ENCODE measurements at places on chromosomes 6 and 20.

GRCh38 chr6:137936798-137937197, 69.7 kb downstream of the TNFAIP3 start:
- DNase-seq = no peak

- no peak for DNase-seq
Measured at GRCh38 chr20:58308680-58309527, 611 bp upstream of the RAB22A start.

DNA sequence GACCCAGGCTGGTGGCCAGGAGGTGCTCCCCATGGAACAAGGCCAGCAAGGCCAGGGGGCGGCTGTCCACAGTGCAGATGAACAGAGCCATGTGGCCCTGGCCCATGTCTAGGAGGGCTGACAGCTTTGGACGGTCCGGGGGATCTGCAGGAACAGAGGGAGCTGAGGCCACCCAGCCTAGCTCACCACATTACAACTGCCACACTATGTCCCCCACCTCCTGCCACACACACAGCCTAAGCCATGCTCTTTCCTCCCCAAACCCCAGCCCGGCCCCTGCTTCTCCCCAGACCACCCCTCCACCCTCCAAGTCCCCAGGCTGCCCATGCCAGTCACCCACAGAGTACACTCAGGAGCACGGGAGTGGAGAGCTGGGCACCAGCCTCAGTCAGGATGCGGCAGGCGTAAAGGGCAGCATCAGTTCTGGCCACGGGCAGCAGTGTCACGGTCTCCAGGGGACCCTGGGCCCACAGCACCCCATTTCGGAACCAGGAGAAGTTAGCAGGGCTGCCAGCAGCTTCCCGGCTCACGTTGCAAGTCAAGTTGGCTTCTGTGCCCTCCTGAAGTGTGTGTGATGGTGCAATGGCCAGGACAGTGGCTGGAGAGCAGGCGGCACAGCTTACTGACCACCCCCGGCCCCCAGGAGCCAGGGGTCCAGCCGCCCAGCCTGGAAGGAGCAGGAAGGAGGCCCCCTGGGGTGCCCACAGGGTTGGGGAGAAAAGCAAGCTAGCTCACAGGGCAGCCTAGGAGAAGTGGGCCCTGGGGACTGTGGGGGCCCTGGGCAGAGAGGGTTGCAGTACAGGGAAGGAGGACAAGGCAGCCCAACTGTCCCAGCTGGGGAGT, 15.2 kb upstream of the ADAM33 start:
- no peak for DNase-seq

- DNase-seq = no peak
Measured at GRCh38 chr6:25366903-25367545, 87.8 kb downstream of the CARMIL1 start.

- no peak for DNase-seq
Measured at GRCh38 chr6:73508776-73509175, 12.1 kb downstream of the EEF1A1 start.

DNA sequence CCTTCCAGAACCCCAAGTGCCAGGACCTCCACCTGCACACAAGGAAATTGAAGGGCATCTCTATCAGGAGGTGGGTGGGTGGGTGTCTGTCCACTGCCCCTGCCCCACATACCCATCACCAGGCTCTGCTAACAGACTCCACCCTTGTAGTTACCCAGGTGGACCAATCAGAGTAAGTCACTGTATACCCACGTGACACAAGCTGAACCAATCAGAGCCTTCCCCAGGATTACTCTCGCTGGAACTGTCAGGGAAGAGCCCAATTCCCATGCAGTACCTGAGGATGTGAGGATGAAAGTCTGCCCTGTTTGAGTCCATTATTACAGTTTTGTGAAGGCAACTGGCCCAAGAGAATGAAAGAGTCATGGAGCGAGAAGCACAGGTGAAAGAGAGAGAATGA, 4.2 kb downstream of the OCSTAMP start:
- no peak for DNase-seq

- no peak for DNase-seq
Measured at GRCh38 chr6:159194421-159194820, 25.2 kb downstream of the FNDC1 start.

DNA sequence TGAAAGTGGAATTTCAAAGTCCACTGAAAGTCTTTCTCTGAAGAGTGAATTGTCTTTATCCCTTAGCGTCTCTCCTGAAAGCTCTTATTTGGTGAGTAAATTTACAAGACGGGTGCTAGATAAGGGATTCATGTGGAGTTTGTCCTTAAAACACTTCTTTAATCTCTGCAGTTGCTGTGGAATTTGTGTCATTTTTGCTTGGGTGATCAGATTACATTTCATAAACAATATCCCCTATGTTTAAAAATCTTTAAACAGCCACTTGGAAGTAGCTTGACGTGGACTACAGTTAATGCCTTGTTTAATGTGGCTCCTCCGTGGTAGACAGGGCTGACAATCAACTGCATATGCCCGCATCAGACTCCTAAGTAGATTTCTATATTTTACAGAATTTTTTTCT, 175.4 kb upstream of the ZNF217 start:
- DNase-seq = no peak

DNA sequence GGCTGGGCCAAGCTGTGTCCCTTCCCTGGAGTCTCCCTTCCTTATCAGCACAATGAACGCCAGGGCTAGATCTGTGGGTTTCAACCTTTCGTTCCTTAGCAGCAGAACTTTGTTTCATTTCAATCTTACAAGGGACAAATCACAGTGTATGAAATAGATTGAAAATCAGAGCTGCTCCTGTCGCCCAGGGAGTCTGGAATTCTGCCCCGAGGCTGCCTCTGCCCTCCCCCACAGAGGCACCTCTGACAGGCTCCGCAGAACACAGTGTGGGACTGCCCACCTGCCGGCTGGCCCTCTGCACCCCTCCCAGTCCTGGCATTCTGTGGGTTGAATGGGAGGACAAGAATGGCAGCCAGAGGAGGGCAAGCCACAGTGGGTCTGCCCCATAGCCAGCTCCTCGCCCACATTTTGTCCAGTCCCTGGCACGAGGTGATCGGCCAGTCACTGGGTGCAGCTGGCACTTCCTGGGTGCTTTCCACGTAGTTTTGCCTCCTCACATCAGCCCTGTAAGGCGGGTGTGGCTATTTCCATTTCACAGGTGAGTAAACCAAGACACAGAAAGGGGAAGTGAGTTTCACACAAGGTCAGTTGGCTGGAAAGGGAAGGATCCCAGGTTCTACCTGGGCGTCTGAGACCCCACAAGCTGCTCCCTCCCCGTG, 26.1 kb downstream of the MANBAL start:
- DNase-seq = no peak

- DNase-seq = no peak
Measured at GRCh38 chr20:2416541-2417212, 36.0 kb downstream of the TGM6 start.

DNA sequence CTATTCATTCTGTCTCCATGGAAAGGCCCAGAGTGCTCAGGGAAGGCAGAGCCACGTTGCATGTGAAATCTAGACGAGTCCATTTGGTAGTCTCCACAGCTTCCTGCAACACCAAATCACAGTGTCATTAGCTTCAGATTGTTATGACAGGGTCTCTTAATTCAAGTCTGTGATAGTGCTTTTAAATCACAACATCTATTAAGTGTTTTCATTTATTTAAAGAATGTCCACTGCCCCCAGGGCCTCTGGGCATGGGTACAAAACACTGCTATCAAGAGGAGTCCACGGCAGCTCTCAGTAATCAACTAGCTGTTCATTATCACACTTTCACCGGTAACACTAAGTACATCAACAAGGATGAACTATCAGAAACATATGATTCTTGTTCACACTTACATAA, 455.9 kb upstream of the JARID2 start:
- no peak for DNase-seq

DNA sequence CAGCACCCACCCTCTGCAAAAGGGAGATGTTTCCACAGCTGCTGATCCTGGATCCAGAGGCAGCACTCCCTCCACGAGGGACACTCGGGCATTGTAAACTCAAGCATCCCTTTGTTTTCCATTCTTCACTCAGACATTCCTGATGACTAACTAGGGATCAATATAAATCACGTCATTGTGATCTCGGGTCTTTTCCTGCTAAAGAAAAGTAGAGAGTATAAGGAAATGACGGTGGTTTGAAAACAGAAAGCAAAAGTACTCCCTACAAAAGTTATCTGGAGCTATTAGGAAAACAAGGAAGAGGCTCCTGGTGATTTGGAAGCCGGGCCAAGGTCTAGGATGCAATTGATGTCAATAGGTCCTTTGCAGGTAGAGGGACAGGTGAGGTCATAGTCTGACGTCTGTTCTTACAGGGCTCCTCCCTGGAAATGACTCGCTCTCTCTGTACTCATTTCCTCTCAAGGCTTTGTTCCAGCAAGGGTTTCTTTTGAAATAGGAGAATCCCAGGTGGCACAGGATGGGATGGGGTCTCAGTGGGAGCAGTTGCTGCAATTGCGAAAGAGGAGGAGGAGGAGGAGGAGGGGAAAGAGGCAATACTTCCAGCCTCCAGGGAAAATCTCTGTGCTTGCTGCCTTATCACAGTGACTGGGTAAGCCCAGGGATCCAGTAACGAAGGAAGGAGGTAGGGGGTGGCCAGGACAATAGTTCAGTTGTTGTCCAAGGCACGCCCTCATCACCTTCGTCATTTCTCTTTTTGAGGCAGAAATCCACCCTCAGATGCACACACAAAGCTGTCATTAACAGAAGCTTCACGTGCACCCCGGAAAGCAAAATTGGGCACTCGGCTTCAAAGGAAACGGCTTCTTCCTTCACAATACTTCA, 222.8 kb downstream of the LY86 start:
- DNase-seq = no peak

DNA sequence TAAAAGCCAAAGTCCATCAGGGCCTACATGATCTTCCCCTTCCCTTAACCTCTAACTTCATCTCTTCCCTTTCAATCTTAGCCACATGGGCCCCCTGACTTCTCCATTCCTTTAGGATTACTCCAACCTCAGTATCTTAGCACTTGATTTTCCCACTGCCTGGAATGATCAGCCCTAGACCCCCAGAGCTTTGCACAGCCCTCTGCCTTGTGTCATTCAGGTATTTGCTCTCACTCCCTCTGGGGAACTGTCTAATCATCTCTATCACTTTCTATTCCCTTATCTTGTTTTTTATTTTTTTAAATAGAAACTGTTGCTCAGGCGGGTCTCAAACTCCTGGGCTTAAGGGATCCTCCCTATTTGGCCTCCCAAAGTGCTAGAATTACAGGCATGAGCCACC, 13.3 kb upstream of the ZNFX1 start:
- DNase-seq = no peak

DNA sequence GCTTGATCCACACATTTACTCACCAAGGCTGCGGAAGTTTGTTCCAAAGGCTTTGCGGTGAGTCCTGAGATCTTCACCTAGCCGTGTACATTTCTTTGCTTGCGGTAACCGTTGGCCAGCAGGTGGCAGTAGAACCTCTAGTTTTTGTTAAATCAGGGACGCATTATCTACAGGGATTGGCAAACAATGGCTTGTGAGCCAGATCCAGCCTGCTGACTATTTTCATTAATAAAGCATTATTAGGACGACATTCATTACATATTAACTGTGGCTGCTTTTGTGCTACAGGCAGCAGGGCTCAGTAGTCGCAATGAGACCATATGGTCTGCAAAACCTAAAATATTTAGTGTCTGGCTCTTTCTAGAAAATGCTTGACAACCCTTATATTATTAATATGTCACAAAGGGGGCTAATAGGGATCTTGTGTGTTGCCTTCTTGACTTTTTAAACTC, 174.1 kb downstream of the DOK5 start:
- peak; percentile 70 for DNase-seq

DNA sequence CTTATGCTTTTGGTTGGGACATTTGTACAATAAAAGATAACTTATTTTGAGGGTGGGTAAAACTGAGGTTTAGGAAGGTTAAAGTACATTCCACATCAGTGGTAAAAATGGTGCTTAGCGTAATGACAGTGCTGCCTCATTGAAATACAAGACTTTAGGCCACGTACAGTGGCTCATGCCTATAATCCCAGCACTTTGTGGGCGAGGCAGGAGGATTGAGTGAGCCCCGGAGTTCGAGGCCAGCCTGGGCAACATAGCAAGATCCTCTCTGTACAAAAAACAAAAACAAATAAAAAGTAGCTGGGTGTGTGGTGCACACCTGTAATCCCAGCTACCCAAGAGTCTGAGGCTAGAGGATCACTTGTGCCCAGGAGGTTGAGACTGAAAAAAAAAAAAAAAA, 2.3 kb upstream of the KIAA0319 start:
- no peak for DNase-seq

- DNase-seq = no peak
Measured at GRCh38 chr6:128919412-128920180, 36.7 kb downstream of the LAMA2 start.

DNA sequence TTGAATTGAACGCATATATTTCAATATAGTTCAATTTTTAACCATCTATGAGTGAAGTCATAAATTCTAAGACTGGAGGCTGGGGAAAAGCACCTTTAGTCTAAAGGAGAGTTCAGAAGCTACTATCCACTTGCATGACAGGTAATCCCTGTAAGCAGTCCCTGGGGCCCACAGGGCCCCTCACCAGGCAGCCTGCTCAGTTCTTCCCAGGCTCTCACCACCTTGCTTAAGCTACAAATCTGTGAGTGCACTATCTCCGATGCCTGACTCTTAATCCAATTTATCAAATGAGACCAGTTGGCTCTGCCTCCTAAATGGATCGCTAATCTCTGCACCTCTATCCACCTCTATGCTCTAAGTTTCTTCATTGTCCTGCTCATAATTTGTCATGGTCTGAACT, 413.8 kb downstream of the PTPRT start:
- DNase-seq = no peak

DNA sequence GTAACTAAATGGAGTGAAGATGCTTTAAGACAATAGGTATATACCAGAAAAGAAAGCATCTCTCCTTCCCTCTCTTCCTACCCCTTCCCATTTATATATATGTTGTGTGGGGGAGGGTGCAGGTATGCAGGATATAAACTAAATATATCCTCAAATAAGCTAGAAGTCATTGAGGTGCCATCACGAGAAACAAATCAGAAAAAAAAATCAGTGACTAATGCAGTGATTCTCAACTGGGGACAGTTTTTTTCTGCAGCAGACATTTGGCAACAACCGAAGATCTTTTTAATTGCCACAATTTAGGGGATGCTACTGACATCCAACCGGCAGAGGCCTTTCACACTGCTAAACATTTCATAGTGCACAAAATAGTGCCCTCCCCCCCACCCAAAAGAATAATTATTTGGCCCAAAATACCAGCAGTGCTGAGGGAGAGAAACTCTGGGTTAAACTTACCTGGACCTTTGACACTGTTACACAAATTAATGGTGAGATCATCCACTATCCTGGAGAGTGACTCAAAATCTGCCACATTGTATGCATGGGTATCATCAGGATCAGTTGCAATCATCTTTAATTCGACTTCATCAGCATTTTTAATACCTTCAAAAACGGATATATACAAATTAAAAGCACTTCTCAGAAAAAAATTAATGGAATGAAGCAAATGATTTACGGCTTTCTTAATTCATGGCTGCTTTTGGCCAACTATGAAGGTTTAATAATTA, 55.0 kb downstream of the COL12A1 start:
- DNase-seq = no peak

Data from iPS DF 6.9 (cell line).